ENCODE measurements at places on chromosomes 3 and 15.

DNA sequence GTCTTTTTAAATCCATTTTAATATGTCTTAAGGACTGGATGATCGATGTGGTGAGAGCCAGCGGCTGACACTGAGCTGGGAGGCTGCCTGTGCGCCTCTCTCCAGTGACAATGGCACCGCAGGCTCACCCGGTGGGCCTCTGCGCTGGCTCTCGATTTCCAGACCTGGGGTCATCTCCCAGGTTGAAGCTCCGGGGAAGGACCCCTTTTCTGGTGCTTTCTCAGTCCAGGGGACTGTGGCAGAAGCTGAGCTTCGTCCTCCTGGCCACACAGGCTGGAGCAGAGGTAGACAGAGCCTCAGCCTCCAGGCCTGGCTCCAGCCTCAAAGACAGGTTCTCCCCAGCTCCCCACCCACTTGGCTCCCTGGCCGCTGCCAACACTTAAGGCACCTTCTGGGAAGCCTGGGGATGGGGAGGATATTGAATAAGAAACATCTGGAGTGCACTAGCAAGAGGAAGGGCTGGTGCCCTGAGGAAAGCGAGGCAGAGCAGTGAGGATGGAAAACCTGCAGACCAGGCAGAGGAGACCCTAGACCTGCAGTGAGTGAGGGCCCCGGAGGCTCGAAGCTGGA, 154.2 kb upstream of the SMAD3 start:
- no peak for DNase-seq

DNA sequence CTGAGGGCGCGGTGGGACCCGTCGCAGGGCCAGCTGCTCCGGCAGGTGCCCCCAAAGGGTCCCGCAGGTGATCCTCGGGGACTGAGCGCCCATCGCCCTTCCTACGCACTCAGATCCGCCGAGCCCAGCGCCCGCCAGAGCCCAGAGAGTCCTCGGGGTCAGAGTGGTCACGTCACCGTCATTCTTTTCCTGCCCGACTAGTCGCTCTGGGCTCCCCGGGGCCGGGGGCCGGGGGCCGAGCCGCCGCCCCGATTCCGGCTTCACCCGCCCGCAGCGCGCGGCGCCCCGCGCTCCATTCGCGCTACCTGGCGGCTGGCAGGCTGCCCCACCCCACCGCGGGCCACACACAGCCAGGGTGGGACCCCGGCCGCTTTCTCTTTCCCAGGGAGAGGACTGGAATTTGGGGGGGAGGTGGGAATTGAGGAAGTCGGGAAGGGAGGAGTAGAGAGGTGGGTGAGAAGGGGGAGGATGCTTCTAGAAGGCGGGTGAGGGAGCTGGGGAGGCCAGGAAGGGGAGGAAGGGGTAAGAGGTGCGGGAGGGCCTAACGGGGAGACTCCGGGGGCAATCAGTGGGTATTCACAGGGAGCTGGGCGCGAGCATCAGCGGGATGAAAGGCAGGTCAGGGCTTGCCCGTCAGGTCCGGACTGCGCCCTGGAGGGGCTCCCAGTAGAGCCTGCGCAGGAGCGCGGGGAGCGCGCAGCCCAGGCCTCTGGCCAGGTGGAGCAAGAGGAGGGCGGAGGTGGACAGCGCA, 36.1 kb upstream of the EPHB3 start:
- DNase-seq: no peak

DNA sequence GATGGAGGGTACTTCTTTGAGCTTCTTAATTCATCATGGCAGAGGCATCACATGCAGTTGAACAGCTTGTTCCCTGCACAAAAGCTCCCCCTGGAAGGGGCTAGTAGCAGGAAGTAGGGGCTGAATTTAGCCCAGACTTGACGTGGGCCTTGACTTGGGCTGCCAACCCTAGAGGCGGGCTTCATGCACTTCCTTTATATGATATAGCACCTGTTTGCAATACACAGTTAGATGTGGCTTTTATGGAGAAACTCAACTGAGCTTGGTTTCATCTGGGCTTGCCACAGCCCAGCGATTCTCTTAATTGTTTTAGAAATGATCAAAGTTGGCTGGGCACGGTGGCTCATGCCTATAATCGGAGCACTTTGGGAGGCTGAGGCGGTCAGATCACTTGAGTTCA, 33.7 kb upstream of the ADGRG7 start:
- no peak for DNase-seq

DNA sequence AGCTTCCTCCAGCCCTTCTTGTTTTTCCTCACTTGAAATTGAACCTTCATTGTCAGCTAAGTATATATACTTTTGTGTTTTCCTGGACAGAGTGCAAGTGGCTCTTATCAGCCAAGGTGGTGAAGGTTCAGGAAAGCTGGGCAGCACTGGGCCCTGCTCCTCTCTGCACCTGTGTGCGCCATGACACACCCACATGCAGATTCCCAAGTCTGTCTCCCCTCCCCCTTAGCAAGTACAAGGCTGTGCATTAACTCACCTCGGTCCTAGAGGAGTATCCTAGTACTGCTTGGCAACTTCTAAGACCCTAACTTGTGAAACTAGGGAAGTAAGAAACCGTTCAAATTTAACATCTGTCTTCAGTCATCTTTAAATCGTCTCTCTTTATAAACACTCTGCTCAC, 85.8 kb downstream of the SLC49A4 start:
- no peak for DNase-seq

DNA sequence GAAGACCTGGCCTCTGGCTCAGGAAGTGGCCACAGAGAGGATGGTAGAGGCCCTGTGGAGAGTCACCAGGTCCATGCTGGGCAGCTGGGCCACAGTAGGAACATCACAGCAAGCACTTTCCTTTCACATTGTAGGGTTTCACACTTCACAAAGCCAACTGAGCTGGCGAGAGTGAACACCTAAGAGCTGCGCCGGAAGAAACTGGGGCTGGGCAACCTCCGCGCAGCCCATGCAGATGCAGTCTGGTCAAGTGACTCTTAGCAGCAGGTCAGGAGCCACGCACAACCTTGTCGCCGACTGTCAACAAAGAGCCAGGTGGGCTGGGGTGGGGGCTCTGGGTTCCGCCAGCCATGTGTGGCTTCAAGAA, 15.3 kb upstream of the SHISA5 start:
- DNase-seq: no peak

DNA sequence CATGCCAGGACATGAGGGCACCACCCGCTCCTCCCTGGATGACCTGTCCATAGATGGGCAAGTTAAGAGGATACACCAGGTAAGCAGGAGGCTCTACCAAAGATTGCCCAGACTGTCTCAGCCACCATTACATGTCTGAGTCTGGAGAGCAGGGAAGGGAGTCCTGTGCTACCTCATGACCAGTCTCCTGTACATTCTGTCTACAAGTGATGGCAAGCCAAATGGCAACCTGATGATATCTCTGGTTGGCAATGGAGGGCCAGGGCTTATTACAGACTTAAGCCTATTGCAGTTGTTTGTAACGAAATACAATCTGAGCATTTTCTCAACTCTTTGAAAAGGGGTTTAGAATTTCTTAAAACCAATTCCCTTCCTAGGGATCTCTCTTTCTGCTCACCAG, 31.8 kb downstream of the ABHD6 start:
- no peak for DNase-seq

DNA sequence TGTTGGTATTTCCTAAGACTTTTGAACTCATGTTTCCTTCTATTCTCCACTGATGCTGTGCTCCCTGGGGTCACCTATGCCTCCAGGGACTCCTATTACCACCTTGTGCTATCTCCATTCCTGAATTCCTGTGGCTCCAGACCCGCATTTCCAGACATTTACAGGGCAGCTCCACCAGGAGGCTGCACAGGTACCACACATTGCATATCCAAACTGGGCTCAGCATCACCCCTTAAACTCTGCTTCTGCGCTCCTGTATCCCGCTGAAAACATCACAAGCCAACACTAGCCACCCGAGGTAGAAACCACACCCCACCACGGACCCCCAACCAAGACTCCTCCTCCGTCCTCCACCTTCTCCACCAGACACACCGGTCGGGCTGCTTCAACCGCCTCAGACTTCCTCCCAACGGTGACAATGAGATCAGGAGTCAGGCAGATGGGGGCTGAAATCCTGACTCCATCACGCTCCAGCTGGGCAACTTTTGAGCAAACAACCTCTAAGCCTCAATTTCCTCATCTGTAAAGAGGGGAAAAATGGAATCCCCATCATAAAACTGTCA, 10.4 kb downstream of the TNK2 start:
- peak; percentile 22 for DNase-seq

- no peak for DNase-seq
Observed at GRCh38 chr3:98512576-98512975, 10.1 kb downstream of the CLDND1 start.

DNA sequence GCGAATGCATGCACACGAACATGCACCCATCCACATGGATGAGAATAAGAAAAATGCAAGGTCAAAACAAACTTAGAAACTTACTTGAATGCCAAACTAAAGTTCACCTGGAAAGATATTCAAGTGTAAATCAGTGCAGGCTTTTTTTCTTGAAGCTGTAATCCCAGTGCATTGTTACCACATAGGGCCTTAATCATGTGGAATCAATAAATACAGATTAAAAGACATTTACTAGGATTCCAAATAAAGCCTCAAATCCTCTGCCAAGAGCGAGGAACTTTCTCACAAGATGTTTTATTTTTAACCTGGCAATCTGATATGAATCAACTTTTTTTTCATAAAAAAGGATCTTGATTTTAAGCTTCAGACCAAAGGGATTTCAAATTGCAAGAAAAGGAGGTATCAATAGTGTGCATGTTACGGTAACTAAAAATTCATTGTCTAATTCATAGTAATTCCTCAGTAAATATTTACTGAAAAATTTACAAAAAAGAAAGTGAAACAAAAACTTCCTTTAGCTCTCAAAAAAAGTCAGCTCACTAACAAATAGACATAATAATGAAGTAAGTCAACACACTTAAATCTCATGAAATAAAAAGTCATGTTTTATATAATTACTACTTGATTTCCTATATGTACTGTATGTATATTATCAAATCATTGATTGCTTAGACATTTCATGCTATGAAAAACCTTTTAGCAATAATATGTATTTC, 978.6 kb downstream of the PLOD2 start:
- DNase-seq: no peak

DNA sequence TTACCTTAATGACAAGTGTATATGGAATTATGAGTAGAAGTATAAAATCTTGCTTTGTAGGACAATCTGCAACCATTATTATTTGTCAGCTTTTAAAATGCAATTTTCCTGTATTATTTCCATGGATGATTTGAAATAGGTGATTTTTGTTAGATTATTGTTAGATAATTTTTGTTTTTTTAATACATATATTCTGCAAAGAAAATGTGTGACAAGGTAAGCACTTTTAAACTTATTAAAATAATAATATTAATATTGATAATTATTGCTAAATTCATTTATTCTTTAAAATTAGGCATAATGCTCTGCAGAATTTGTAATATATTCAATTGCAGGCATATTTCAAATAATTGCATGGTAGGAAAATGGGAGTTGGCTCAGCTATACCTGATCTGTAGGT, 329.5 kb downstream of the CADM2 start:
- DNase-seq: no peak

DNA sequence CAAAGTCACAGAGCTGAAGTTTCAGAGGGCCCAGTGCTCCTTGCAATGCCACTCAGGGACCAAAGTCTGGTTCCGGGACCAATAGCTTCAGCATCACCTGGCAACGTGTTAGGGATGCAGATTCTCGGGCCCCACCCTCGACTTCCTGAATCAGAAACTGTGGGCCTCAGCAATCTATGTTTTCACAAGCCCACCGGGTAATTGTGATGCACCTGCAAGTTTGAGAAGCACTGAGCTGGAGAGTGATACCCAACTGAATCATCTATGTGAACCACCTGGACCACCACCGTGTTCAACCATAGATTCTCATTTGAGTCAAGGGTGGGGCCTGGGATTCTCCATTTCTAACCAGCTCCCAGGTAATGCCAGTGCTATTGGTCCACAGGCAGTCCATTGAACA, 55.7 kb downstream of the CORO2B start:
- DNase-seq: no peak

DNA sequence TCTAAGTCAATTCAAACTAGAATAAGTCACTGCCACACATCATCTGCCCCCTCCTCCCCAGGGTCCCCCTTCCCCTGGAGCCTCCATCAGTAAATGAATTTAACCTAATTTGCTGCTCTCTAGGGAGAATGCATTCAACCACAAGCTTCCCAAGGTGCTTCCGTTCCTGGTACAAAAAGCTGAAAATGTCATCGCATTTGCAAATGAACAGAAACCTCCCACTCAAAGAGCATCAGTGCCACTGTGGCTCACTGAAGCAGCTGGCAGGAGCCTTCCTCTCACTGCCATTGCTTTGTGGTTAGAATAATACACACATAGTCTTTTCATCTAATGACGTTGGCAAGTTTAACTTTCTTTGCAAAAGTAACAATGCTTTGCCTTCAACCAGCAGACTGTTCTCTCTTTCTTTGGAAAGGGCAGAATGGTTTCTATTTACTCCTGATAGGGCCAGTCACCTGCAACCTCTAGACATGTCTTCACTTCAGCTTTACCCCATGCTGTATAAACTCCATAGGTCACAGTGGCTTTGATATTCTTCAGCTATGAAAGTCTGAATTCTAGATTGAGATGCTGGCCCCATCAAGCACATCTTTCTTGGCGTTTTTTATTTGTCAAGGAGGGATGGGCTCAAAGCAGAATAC, 238.1 kb downstream of the CPNE4 start:
- no peak for DNase-seq

GRCh38 chr3:58766587-58767282, 100.2 kb upstream of the FAM3D start:
- DNase-seq: no peak

DNA sequence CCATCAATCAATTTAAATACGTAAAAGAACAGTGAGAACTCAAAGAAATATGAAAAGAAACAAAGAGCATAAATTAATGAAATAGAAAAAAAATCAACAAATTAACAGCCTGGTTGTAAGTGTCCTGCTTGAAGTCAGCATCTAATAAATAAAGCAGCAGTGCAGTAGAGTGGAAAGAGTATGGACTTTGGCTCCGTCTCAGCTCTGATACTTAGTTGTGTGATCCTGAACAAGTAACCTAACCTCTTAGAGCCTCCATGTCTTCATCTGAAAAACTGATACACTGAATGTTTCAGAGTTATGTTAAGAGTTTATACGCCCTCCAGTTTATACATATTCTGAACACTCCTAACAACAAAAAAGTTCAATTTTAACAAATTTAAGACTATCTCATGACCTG, 44.6 kb downstream of the TFDP2 start:
- peak; percentile 5 for DNase-seq

GRCh38 chr3:43792904-43793303, 102.2 kb downstream of the ABHD5 start:
- DNase-seq: no peak

- DNase-seq: no peak
Observed at GRCh38 chr3:11370191-11370590, 98.0 kb downstream of the ATG7 start.

GRCh38 chr3:23565041-23565775, 240.5 kb upstream of the UBE2E1 start:
- DNase-seq: no peak

GRCh38 chr15:52509500-52510245, 19.0 kb downstream of the MYO5A start:
- DNase-seq: no peak

DNA sequence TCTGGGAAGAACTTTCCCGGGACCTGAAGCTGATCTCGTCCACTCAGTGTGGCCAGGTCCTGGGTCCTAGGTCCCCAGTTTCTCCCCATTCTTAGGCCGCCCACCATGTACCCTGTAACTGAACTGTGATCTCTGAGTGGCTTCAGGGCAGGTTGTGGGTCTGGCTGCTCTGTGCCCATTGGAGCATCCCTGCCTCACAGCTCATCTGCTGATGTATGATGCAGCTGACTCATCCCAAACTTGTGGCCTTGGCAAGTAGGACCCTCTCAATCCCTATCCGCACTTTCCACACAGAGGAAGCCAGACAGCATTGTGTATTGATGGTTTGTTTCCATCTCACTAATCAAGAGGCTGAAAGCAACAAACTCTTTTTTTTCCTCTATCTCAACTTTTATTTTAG, 69.1 kb upstream of the XCR1 start:
- no peak for DNase-seq
